ENCODE measurements at places on chromosomes 11 and 22.

DNA sequence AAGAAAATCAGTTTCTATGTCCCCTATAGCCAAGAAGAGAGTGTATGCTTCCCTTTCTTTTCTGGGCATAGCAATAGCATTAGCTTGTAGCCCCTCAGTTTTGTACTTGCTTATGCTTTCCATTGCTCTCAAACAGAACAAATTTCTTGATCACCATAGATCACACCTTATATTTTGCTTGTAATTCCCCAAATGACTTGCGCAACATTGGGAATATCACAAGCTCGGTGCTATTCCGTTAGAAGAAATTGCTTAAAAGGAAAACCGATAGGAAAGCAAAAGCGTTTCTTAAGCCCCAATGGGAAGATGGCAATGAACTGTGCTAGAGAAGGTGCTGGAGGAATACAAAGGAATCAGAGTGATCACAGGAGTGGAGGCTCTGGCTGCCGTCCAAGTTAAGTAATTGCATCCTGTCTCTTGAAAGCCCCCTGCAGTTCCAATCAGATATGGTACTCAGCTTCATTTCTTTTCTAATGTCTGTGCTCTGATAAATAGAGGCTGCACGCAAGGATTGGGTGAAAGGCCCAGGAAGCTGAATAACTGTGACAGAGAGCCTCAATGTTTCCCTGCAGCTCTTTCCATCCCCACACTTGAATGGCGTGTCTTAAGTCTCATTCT lies 182.1 kb upstream of the KIRREL3 start:
- no peaks in the 10 kb centered on the region for H3K36me3 ChIP-seq
- no peak for DNase-seq
- H3K4me3 ChIP-seq, result no peak overlapping the region
- H3K27ac ChIP-seq, result no peak overlapping the region
- H3K4me1 ChIP-seq, result no peaks in the 10 kb centered on the region
- no peaks in the 10 kb centered on the region for H3K27me3 ChIP-seq

GRCh38 chr22:40758390-40758789 lies 60.8 kb downstream of the SLC25A17 start:
- H3K27me3 ChIP-seq, result no peaks in the 10 kb centered on the region
- no peak overlapping the region for H3K4me3 ChIP-seq
- no peaks in the 10 kb centered on the region for H3K36me3 ChIP-seq
- peaks cover 3% of the 10 kb centered on the region for H3K4me1 ChIP-seq

GRCh38 chr11:108680271-108680670 lies 15.4 kb downstream of the DDX10 start:
- H3K27ac ChIP-seq, result no peak overlapping the region
- H3K36me3 ChIP-seq, result peaks cover 86% of the 10 kb centered on the region
- H3K4me1 ChIP-seq, result peaks cover 11% of the 10 kb centered on the region
- H3K4me3 ChIP-seq, result no peak overlapping the region
- no peaks in the 10 kb centered on the region for H3K27me3 ChIP-seq

- H3K27ac ChIP-seq, result no peak overlapping the region
- no peaks in the 10 kb centered on the region for H3K36me3 ChIP-seq
- no peak for DNase-seq
- H3K4me1 ChIP-seq, result no peaks in the 10 kb centered on the region
- no peak overlapping the region for H3K4me3 ChIP-seq
These were observed 11.9 kb upstream of the RFPL1 start for GRCh38 chr22:29426476-29426875.

GRCh38 chr11:844693-845644 lies 2.3 kb downstream of the TSPAN4 start:
- no peak overlapping the region for H3K27ac ChIP-seq
- DNase-seq, result no peak
- H3K4me1 ChIP-seq, result peaks cover 29% of the 10 kb centered on the region
- peaks cover 8% of the 10 kb centered on the region for H3K27me3 ChIP-seq
- H3K4me3 ChIP-seq, result no peak overlapping the region

- DNase-seq, result no peak
- H3K4me1 ChIP-seq, result peaks cover 85% of the 10 kb centered on the region
- peak overlapping the region; percentile 44 for H3K27ac ChIP-seq
These were observed 48.0 kb downstream of the FLI1 start for GRCh38 chr11:128741916-128742315.

DNA sequence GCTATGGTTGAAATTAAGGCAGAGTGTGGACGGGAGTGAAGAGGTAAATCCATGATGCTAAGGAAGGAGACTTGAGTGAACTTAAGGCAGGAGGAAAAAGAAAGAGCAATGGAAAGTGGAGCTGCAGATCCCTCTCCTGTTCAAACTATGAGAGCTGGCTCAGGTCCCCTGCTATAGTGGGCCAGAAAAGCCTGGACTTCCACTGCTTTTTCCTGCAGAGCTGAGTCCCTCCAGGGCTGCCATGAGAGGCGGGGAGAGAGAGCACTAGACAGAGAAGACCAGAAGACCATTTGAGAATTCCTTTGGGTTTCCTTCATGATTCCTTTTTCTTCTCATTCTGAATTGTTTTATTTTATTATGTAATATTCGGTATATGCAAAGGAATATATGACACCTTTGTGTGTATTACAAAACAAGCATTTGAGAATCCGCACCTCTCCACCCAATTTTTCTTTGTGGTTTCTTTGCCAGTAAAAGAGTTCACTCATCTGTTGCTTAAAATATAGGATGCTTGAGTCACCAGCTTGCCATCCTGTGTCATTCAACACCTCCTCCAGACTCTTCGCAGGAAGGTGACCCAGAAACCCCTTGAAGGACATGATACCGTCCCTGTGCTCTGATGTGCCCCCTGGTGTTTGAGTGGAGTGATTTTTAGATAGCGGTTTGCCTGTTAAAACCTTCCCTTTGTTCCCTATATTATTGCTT lies 24.4 kb downstream of the SREBF2 start:
- peaks cover 44% of the 10 kb centered on the region for H3K36me3 ChIP-seq
- H3K27ac ChIP-seq, result peak overlapping the region; percentile 95
- H3K27me3 ChIP-seq, result no peaks in the 10 kb centered on the region
- peak; percentile 68 for DNase-seq

DNA sequence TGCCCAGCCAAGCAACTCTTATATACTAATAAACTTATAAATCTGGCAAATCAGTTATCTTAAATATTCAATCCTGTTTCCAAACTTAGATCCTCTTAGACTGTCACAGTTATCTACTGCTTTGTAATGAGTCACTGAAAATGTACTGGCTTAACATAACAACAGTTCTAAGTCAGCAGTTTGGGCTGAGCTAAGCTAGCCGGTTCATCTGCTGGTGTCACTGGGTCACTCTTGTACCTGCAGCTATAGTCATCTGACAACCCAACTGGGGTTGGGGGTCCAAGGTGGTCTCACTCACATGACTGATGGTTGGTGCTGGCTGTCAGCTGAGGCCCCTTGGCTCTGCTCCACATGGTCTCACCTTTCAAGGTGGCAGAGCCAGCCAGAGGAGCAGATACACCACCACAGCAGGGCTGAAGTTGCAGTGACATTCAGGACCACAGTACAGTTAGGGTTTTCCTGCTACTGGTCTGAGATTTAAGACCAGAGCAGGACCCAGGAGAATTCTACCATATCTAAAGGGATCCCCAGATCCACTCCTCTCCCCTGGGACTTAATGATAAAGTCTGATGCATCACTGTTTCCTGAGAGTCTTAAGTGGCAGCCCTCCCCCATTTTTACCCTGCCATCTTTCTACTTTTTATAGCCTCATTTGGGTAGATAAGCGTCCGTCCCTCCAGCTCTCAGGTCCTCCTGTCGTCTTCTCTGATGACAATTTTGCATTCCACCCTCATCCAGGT lies 7.9 kb upstream of the MACROD1 start:
- no peaks in the 10 kb centered on the region for H3K27me3 ChIP-seq
- DNase-seq, result no peak
- peaks cover 22% of the 10 kb centered on the region for H3K4me1 ChIP-seq
- no peak overlapping the region for H3K4me3 ChIP-seq

DNA sequence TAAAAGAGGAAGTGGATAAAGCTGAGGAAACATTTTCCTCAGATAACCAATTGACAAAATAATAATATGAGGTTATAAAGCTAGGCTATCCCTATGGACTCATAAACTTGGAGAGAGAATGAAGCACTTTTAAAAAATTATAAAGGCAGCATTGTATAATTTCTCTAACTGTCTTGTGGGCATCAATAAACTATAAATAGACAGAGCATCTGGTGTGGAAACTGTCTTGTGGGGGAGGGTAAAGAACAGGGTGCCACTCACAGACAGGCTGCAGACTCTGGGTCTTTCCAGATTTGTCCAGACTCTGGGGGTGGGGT lies 333.5 kb downstream of the BUD13 start:
- H3K4me3 ChIP-seq, result no peak overlapping the region
- H3K36me3 ChIP-seq, result no peaks in the 10 kb centered on the region
- H3K27me3 ChIP-seq, result peaks cover 15% of the 10 kb centered on the region
- no peak for DNase-seq
- no peak overlapping the region for H3K27ac ChIP-seq

DNA sequence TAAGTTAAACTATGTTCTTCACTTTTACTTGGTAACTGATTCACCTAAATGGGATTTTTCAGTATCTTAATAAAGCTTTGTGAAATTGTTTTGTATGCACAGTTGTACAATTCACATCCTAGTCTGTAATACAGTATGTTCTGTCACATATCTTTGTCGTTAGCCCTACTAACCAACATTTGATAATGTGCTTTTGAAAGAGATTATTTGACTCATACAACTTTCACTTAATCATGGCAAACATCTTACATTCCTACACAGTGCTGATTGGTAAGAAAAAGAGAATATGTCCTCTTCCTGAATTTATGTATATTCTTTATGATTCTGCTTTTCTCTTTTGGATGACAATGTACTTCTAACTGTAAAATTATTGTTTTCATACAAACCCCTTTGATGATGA lies 234.5 kb downstream of the METTL15 start:
- H3K4me3 ChIP-seq, result no peak overlapping the region
- DNase-seq, result no peak
- H3K27ac ChIP-seq, result no peak overlapping the region
- H3K36me3 ChIP-seq, result no peaks in the 10 kb centered on the region
- H3K4me1 ChIP-seq, result no peaks in the 10 kb centered on the region

DNA sequence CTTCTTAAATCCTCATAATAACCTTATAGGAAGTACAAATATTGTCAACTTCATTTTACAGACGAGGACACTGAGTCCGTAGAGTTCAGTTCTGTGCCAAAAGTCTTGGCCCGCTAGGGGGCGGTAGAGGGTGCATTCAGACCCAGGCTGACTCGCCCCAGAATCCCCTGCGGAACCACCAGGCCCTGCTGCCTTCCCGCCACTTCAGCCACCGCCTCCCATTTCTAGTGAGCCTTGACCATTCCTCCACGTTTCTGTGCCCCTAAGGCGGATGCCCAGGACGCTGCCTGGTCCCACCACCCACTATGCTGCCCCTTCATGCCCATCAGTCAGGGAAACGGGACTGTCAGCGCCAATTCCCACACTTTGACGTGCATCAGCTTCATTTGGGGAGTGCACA lies 19.1 kb downstream of the SYT13 start:
- no peaks in the 10 kb centered on the region for H3K4me1 ChIP-seq
- H3K36me3 ChIP-seq, result no peaks in the 10 kb centered on the region
- H3K27me3 ChIP-seq, result peaks cover 81% of the 10 kb centered on the region
- H3K4me3 ChIP-seq, result no peak overlapping the region
- no peak overlapping the region for H3K27ac ChIP-seq

DNA sequence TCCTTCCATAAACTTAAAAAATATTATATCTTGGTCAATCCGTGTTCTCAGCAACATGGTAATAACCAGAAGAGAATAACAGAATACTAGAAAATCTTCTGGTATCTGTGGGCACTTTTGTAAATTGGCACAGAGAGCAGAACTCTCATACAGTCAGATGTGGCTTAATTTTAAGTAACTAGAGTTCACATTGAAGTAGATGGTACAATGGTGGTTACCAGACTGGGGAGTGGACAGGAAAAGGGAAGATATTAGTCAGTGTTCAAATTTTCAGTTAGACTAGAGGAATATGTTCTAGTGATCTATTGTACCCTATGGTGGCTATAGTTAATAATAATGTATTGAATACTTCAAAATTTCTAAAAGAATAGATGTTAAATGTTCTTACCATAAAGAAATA lies 6.9 kb downstream of the OR52H1 start:
- no peaks in the 10 kb centered on the region for H3K36me3 ChIP-seq
- no peak for DNase-seq
- H3K4me1 ChIP-seq, result no peaks in the 10 kb centered on the region
- H3K27me3 ChIP-seq, result no peaks in the 10 kb centered on the region
- no peak overlapping the region for H3K27ac ChIP-seq
- H3K4me3 ChIP-seq, result no peak overlapping the region

GRCh38 chr11:72069200-72069599 lies 11.1 kb downstream of the NUMA1 start:
- H3K27me3 ChIP-seq, result no peaks in the 10 kb centered on the region
- DNase-seq, result no peak
- no peak overlapping the region for H3K4me3 ChIP-seq
- peaks cover 49% of the 10 kb centered on the region for H3K4me1 ChIP-seq

DNA sequence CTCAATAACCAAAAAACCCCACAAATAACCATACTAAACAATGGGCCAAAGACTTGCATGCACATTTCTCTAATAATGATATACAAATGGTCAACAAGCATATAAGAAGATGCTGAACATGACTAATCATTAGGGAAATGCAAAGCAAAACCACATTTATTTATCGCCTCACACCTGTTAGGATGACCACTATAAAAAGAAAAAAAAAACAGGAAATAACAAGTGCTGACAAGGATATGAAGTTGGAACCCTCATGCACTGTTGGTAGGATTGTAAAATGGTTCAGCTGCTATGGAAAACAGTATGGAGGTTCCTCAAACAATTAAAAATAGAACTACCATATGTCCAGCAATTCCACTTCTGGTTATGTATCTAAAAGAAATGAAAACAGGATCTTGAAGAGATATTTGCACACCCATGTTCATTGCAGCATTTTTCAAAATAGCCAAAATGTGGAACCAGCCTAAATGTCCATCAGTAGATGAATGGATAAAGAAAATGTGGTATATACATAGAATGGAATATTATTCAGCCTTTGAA lies 66.2 kb downstream of the AMBRA1 start:
- H3K27ac ChIP-seq, result peak overlapping the region; percentile 18
- H3K4me1 ChIP-seq, result peaks cover 48% of the 10 kb centered on the region
- H3K4me3 ChIP-seq, result no peak overlapping the region

- no peaks in the 10 kb centered on the region for H3K4me1 ChIP-seq
- H3K27me3 ChIP-seq, result no peaks in the 10 kb centered on the region
- DNase-seq, result no peak
- no peak overlapping the region for H3K4me3 ChIP-seq
These were observed 955.7 kb downstream of the DLG2 start for GRCh38 chr11:84671325-84671999.

GRCh38 chr11:47533690-47534151 lies 19.2 kb downstream of the CELF1 start:
- no peak for DNase-seq
- peaks cover 62% of the 10 kb centered on the region for H3K36me3 ChIP-seq
- no peak overlapping the region for H3K4me3 ChIP-seq
- peak overlapping the region; percentile 61 for H3K27ac ChIP-seq
- peaks cover 54% of the 10 kb centered on the region for H3K4me1 ChIP-seq

DNA sequence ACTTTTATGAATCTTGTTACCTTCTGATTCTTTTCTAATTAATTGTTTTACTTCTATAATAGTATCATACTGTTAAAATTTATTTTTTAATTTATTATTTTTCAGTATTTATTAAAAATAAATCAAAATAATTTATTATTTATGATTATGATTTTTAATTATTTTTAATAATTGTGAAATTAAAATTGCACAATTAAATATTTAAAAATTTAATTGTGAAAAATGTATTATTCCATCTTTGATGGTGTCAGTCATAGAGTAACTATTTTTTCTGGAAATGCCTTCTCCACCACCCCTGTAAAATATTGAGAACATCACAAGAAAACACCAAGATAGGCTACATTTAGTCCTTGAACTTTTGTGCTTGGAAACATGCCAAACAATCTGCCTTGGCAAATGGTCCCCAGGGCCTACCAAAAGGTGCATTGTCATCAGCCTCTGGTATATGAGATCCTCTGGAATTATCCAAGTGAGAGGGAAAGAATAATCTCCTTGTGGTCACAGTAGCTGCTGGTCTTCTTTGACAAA lies at the start of gene OR8H2:
Gene OR8H2 (plus strand): TSS at position 478 of the 528 bp plus-strand sequence. CDS start 1,356 bp downstream, outside the sequence.
- no peak within 1 kb of the TSS for H3K4me3 ChIP-seq
- no peaks in the 10 kb centered on the region for H3K27me3 ChIP-seq
- H3K27ac ChIP-seq, result no peak within 1 kb of the TSS

All from activated T-cell treated with anti-CD3 and anti-CD28 coated beads, Interleukin-2, amount 50 U/mL, for 24 hours (primary cell).